ENCODE measurements at places on chromosomes 3 and 15. TPM values are rescaled to one million over a fixed set of nuclear protein-coding genes. Genes with fewer than 3 reads are reported as not detected.

ALG1L2 gene
- polyA plus RNA-seq = not detected

SERPINI2 gene
- polyA plus RNA-seq = not detected

DNAH12 gene
- polyA plus RNA-seq = not detected

PTPRG gene
- not detected for polyA plus RNA-seq

LDHAL6B gene
- polyA plus RNA-seq = not detected

PLA2G4D gene
- polyA plus RNA-seq = not detected

DNA sequence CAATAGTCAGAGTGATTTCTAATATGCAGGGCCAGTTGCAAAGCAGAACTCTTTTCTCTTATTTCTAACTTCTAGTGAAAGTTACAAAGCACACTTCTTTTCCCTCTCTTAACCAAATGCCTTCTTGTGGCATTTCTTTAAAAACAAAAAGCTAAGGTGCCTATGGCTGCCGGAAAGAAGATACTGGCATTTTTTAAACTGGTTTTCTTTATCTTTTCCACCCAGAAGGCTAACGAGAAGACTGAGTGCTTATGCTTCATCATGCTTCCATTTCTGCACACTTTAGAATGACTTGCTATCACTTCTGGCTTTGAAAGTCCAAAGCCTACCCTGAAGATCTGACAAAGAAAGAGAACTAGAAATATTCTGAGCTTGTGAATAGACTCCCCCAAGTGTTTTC, 141.3 kb downstream of the P2RY1 start:
- DNase-seq = no peak

DNA sequence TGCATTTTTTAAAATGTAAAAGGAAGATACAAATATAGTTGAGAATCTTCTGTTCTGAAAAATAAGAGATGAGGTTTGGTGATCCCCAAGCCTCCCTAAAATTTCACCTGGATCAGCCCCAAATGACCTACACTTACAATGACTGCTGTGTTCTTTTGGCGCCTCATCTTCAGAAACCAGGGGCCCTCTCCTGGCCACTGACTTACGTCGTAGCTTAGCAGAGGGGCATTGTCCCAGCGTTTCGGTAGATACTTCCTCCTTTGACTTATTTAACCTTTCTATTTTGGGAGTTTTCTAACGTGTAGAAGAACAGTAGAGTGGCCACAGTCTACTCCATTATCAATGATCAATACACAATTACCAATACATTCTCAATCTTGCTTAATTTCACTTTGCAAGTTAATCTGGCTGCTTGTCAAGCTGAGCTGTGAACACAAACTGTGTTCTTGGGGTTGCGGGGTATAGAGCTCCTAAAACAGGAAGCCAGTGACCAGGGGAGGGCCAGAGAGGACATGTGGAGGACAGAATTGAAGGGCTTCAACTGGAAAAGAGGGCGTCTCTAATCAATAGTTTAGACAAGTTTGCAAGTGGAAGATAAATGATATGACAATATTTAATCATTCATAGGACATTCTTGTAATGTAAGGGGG, 419.5 kb downstream of the LPP start:
- no peak for DNase-seq

DNA sequence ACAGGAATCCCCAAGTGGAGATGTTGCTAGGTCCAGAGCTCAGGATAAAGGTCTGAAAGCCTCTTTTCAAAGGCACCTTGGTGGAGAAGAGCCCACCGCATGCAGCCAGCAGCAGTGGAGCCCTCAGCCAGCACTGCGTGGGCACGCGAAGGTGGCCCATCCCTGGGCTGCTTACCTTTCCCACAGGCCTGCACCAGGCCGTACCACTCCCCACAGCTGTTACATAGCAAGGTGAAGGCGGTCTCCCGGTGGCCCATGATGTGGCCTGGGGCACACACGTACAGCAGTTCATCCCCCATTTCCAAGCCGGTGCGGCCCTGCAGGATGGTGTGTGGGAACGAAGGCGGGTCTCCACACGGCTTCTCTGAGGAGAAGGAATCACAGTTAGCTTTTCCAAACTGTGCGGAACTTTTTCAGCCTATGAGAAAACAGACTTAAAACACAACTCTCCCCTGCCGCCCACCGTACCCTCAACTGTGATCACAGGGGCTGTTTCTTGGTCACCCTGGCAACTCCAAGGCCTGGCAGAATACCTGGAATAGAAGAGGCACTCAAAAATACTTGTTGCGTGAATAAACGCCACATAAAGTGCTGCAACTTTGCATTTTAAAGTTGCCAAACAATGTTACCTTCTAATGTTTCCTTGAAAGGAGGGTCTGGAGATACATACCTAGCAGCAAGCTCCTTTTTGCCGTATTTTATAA, 43.7 kb downstream of the SUSD5 start:
- DNase-seq = no peak

- no peak for DNase-seq
Measured at GRCh38 chr3:134847349-134847748, 52.3 kb downstream of the EPHB1 start.
